ENCODE measurements at places on chromosomes 7 and 10. TPM values are rescaled to one million over a fixed set of nuclear protein-coding genes. Genes with fewer than 3 reads are reported as not detected.

Gene C10orf53
- not detected for total RNA-seq

Gene ZNF716
- not detected for total RNA-seq

Gene FKBP6
- total RNA-seq: not detected

Gene AVPI1
- 13.3 TPM for total RNA-seq

Gene CTTNBP2
- 0.59 TPM for total RNA-seq

Gene BBS9
- total RNA-seq: 9.1 TPM

Gene CHST15
- total RNA-seq: 15.6 TPM

Gene MACC1
- total RNA-seq: 0.15 TPM

Gene EN2
- not detected for total RNA-seq

Gene HECW1
- 15.6 TPM for total RNA-seq

Gene GPRIN2
- 0.10 TPM for total RNA-seq

Gene CABCOCO1
- 3.6 TPM for total RNA-seq

Gene COBL
- total RNA-seq: not detected

Gene TYW1B
- total RNA-seq: 0.89 TPM

Gene CNNM1
- 1.6 TPM for total RNA-seq

Gene SLC13A4
- total RNA-seq: 0.52 TPM

Gene FLNC
- total RNA-seq: 150 TPM

Gene ITIH5
- total RNA-seq: 0.64 TPM

Gene CLCN1
- not detected for total RNA-seq

Gene COL13A1
- total RNA-seq: 5.7 TPM

Gene NKX2-3
- total RNA-seq: 0.12 TPM

Gene ZNF273
- 16.0 TPM for total RNA-seq

All from M059J (cell line).